Activated CD8-positive, alpha-beta T cell treated with anti-CD3 and anti-CD28 coated beads for 36 hours (primary cell): ENCODE measurements at places on chromosomes 3 and 15. TPM values are rescaled to one million over a fixed set of nuclear protein-coding genes. Genes with fewer than 3 reads are reported as not detected.

DNA sequence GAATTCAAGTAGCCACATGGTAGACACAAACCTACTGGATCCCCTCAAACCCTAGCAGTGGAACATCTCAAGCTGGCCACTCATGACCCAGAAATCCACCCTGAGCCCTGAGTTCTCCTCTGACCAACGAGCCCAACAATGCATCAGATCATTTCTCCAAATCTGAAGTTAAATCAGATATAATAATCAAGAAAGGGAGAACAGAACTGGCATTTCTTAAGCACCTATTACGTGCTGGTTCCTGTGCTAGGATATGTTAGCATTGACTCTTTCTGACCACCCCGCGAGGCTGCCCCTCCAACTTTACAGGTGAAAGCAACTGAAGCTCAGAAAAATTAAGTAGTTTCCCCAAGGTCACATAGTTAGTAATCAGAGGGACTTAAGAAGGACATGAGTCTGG is 51.5 kb upstream of the CCDC174 start:
- no peaks in the 10 kb centered on the region for H3K36me3 ChIP-seq
- no peak overlapping the region for H3K4me3 ChIP-seq
- DNase-seq, result no peak
- H3K4me1 ChIP-seq, result peaks cover 5% of the 10 kb centered on the region
- no peak overlapping the region for H3K27ac ChIP-seq

DNA sequence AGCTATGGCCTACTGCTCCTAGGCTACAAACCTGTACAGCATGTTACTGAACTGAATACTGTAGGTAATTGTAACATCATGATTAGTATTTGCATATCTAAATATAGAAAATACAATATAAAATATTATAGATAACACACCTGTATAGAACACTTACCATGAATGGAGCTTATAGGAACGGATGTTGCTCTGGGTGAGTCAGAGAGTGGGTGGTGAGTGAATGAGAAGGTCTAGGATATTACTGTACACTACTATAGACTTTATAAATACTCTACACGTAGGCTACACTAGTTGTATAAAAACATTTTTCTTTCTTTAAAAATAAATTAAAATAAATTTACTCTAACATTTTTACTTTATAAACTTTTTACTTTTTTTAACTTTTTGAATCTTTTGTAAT is 224.0 kb upstream of the CBLB start:
- peak; percentile 27 for DNase-seq
- H3K36me3 ChIP-seq, result no peaks in the 10 kb centered on the region
- H3K27me3 ChIP-seq, result no peaks in the 10 kb centered on the region
- peaks cover 10% of the 10 kb centered on the region for H3K4me1 ChIP-seq
- H3K4me3 ChIP-seq, result no peak overlapping the region

DNA sequence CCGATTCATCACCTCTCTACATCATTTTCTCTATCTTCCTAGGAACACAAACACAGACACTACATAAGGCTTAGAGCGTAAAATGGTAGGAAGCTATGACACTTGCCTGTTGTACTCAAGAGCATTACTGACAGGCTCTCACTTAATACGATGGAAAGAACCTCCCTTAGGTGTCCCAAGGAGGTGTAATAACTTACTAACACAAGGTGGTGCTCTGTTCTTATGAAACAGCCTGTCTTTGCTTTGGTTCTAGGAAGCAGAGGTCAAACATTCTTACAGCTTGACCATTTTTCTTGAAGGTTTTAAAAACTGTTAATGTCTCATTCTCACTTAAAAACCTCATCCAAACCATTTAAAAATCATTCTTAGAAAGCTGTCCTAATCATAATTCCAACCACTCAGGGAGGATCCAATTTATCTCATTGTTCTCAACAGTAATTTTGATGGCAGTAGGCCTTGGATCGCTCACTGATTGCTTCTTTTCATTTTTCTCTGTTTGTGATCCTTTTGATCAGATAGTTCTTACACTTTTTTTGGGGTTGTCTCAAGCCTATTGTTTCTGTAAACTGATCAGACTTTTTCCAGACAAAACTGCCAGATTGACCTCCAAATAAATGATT is 317.8 kb upstream of the AGTR1 start:
- no peaks in the 10 kb centered on the region for H3K4me1 ChIP-seq
- no peak overlapping the region for H3K27ac ChIP-seq
- no peak for DNase-seq
- H3K36me3 ChIP-seq, result no peaks in the 10 kb centered on the region

- H3K36me3 ChIP-seq, result no peaks in the 10 kb centered on the region
- H3K4me1 ChIP-seq, result peaks cover 3% of the 10 kb centered on the region
- no peak overlapping the region for H3K27ac ChIP-seq
- H3K4me3 ChIP-seq, result no peak overlapping the region
- H3K27me3 ChIP-seq, result peaks cover 22% of the 10 kb centered on the region
Observed at GRCh38 chr3:12227833-12228232, 61.0 kb upstream of the PPARG start.

- no peak overlapping the region for H3K27ac ChIP-seq
- H3K27me3 ChIP-seq, result no peaks in the 10 kb centered on the region
- no peak overlapping the region for H3K4me3 ChIP-seq
Observed at GRCh38 chr15:47803767-47804166, 86.5 kb downstream of the SEMA6D start.

DNA sequence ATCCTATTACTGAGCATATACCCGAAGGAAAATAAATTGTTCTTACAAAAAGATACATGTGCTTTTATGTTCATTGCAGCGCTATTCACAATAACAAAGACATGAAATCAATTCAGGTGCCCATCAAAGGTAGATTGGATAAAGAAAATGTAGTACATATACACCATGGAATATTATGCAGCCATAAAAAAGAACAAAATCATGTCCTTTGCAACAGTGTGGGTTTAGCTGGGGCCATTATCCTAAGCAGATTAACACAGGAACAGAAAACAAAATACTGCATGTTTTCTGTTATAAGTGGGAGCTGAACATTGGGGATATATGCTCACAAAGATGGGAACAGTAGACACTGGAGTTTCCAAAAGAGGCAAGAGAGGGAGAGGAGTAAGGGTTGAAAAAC is 42.5 kb downstream of the SGO1 start:
- H3K27me3 ChIP-seq, result no peaks in the 10 kb centered on the region
- no peak overlapping the region for H3K4me3 ChIP-seq
- DNase-seq, result no peak
- H3K27ac ChIP-seq, result no peak overlapping the region
- H3K36me3 ChIP-seq, result peaks cover 34% of the 10 kb centered on the region

DNA sequence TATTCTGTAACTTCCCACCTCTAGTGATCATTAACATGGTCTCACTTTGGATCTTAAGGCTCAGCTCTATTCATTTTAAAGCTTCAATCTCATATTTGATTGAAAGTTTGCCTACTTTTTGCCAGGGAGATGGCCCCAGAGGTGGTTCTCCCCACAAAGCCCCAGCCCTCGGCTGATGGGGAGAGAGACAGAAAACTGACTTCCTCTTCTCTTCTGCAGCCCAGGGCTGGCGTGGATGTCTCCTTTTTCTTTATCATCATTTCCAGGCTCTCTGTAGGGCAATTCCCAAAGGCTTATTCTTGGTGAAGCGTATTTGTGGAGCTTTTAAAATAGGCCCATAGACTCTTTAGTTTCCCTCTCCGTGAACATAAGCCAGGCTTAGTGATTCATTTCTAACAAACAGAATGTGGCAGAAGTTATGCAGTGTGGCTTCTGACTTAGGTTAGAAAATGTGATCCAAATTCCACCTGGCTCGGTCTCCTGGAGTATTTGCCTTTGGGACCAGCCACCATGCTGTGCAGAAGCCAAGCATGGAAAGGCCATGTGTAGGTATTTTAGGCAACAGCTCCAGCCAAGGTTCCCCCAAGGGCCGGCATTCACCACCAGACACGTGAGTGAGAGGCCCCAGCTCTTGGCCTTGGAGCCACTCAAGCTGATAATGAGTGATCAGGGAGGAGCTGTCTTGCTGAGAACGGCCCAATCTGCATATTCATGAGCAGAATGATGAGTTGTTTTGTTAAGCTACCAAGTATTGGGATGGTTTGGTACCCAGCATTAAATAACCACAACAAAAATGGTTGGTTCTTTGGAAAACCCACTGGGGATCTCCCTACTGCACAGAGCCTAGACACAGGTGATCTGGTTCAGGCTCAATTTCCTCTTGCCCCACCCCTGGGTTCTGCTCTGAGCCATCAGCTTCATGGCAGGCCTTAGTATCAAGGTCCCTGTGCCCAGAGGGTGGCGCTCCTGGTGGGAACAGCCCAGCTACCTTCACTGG is 353.2 kb upstream of the PROK2 start:
- peaks cover 1% of the 10 kb centered on the region for H3K27me3 ChIP-seq
- peaks cover 51% of the 10 kb centered on the region for H3K4me1 ChIP-seq
- peak overlapping the region; percentile 72 for H3K27ac ChIP-seq
- no peak overlapping the region for H3K4me3 ChIP-seq
- no peaks in the 10 kb centered on the region for H3K36me3 ChIP-seq

DNA sequence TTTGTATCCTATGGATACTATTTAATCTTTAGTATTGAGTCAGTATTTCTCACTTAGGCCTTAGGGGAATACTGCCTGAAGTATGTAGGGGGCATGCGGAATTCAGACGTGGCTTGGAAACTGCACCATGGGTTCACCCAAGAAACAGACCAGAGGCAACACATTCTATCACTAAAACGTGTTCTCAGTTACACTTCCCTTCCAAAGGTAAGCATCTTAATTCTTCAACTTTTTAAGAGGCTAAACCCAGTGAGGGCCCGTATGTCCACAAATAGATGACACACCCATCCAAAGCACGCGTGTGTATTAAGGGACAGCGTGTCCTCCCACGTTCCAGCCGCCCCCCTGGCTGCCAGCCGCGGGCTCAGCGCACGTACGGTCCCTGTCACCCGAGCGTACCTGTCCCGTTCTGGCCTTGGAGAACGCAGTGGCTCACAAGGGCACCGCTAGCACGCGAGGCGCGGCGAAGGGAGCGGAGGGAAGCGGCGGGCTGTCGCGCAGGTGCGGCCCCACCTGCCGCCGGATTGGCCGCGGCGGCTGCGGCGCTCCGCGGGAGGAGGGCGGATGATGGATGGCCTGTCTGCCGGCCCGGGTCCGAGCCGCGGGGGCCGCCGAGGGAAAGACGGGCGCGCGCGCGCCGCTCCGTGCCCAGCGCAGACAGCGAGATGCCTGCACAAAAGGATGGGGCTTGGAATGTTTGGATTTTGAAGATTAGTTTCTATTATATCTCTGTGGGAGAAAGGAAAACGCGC is 1003.9 kb upstream of the NR2F2 start:
- no peak for DNase-seq
- no peaks in the 10 kb centered on the region for H3K36me3 ChIP-seq
- no peaks in the 10 kb centered on the region for H3K4me1 ChIP-seq
- H3K27ac ChIP-seq, result no peak overlapping the region

GRCh38 chr3:51945926-51946705 is 4.0 kb downstream of the PARP3 start:
- H3K4me1 ChIP-seq, result peaks cover 8% of the 10 kb centered on the region
- no peaks in the 10 kb centered on the region for H3K27me3 ChIP-seq
- no peaks in the 10 kb centered on the region for H3K36me3 ChIP-seq
- no peak overlapping the region for H3K27ac ChIP-seq

DNA sequence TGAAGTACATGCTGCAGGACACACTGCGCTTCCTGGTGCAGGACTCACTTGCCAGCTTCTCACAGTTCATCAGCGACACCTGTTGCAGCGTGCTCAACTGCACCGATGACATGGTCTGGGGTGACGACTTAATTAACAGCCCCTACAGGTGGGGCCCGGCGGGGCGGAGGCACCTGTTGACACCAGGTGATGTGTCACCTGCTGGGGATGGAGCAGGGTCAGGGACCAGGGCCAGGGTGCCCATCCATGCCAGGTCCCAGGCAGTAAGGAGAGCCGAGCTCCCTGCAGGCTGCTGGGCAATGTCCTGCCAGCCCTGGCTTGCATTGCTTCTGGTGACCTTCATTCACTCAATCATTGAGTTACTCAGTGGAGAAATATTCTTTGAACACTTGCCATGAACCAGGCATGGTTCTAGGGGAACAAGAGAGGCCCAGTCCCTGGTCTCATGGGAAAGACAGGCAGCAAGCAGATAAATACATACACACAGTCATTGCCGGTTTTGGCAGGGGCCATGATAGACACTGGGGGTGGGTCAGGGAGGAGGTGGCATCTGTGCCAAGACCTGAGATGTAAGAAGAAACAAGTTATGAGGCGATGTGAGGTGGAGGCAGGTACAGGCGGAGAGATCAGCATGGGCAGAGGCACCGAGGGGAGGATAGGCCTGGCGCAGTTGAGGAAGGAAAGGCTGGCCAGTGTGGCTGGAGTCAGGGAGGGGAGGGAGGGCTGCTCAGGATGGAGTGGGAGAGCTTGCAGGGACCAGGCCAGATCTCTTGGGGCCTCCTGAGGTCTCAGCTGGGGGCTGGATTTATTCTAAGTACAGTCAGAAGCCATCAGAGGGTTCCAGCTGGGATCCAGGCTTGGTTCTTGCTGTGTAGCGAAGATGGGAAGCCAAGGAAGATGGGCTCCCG is 30.8 kb downstream of the DNAH1 start:
- H3K4me3 ChIP-seq, result no peak overlapping the region
- H3K4me1 ChIP-seq, result no peaks in the 10 kb centered on the region
- H3K36me3 ChIP-seq, result no peaks in the 10 kb centered on the region
- no peaks in the 10 kb centered on the region for H3K27me3 ChIP-seq
- no peak for DNase-seq
- H3K27ac ChIP-seq, result no peak overlapping the region

GRCh38 chr3:117958027-117958426 is 1076.6 kb downstream of the IGSF11 start:
- no peak overlapping the region for H3K27ac ChIP-seq
- H3K36me3 ChIP-seq, result no peaks in the 10 kb centered on the region
- no peak overlapping the region for H3K4me3 ChIP-seq
- no peaks in the 10 kb centered on the region for H3K27me3 ChIP-seq

- no peaks in the 10 kb centered on the region for H3K27me3 ChIP-seq
- H3K4me3 ChIP-seq, result no peak overlapping the region
- no peak overlapping the region for H3K27ac ChIP-seq
- H3K36me3 ChIP-seq, result no peaks in the 10 kb centered on the region
- DNase-seq, result peak; percentile 10
Observed at GRCh38 chr3:42936157-42936981, 30.4 kb downstream of the ZNF662 start.

DNA sequence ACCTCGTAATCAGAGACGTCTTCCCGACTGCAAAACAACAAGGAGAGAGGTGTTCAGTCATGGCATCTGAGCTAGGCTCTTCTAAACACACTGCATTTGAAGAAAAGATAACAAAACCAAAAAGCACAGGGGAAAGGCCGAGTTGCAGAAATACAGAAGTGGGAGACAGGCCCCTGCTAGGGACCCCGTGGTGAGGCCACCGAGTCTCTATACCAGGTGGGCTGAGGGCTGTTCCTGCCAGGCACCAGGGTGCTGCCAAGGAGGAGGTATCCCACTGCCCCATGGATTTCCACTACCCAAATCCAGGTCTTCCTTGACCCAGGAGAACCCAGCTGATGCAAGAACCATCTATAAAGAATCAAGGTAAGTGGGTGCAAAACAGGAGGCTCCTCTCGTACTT is 31.1 kb downstream of the RAB6B start:
- H3K4me1 ChIP-seq, result no peaks in the 10 kb centered on the region
- no peak overlapping the region for H3K4me3 ChIP-seq
- no peaks in the 10 kb centered on the region for H3K36me3 ChIP-seq
- peaks cover 1% of the 10 kb centered on the region for H3K27me3 ChIP-seq
- no peak overlapping the region for H3K27ac ChIP-seq

Gene AADAC
- total RNA-seq, result not detected

Gene GATM
- total RNA-seq, result 6.5 TPM

Gene FBN1
- 0.38 TPM for total RNA-seq

Gene CCR3
- not detected for total RNA-seq
